Astrocyte (in vitro differentiated cells and primary cell): ENCODE measurements at places on chromosomes 1 and 21. TPM values are rescaled to one million over a fixed set of nuclear protein-coding genes. Genes with fewer than 3 reads are reported as not detected.
A peak's percentile ranks its signal among the peaks of the same experiment; 100 is the strongest.

GRCh38 chr1:181100015-181100905 is 11.8 kb downstream of the IER5 start:
- DNase-seq: no peak

DNA sequence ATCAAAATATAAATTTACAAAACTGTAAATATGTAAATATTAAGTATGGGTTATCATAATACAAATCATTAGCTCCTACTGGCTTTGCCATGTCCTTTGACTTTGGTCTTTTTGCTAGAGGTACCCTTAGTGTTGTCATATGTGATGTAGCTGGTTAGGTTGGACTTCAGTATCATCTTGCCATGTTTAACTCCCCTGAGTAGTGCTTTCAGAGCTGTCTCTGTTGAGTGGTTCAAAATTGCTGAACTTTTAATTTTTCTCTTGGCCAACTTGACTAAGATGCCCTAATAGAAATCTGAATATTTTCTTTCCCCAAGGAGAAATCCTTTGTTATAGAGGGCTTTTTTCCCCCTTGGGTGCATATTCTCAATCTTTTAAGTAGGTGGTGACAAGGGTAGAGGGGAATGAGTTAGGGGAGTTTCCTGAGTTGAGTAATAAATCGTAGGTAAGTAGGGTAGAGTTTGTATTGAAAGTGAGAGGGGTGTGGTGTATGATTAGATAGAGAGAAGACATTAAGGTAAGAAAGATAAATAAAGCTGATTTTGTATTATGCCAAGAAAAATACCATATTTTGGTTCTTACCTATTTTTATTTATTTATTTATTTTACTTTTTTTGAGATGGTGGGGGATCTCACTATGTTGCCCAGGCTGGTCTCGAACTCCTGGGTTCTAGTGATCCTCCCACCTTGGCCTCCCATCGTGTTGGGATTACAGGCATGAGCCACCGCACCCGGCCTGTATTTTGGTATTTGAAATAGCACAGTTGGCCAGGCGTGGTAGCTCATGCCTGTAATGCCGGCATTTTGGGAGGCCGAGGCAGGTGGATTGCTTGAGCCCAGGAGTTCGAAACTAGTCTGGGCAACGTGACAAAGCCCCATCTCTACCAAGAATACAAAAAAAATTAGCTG is 21.8 kb downstream of the RPRD2 start:
- DNase-seq: no peak

DNA sequence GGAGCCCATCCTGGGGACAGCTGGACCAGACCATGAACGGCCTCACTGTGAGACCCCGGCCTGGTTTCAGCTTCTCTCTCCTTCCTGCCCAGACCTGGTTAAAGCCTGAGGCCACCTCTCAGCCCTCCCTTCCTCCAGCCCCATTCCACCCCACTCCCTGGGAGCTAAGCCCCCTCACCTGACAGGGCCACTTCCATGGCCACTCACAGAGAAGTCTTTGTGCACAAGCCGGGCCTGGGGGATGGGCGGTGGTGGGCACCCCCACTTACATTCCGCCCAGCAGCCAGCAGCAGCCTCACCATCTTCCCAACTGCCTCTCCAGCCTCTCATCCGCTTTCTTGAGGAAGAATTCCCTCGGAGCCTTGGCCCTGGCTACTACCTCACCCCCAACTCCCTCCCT is 40.4 kb downstream of the RHBG start:
- DNase-seq: no peak

- no peak for DNase-seq
Measured at GRCh38 chr1:21902026-21903012, 34.8 kb downstream of the HSPG2 start.

Gene PLEKHO1
- 63.0 and 63.7 TPM in 2 replicates for total RNA-seq

DNA sequence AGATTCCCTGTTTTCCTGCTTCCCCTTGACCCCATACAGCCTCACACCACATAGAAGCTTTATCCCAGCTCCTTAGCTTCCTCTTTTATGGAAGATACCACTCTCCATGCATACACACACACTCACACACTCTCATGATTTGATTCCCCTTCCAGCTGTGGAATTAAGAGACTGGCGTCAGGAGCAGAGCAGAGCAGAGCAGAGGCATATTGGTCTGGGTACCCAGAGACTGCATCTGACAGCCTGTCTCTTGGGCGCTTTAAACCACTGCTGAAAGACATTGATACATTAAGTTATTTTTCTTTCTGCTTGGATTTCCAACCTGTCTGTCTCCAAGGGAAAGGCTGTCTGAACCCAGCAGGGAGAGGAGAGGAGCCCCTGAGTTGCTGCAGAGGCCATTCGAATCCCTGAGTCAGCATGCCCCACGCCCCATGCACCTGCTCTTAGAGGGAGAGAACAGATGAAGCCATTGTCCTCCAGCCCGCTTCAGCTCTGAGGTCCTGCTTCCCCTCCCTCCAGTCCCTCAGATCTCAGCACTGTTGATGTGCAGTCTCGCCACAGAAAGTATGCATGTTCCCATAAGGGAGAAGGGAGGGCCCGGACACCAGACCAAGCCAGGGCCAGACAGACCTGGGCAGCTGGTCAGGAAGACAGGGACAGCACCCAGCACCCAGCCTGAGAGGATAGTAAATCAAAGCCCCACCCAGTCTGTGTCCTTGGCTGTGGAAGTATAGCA is 66.7 kb upstream of the GJB5 start:
- DNase-seq: no peak

- DNase-seq: no peak
Measured at GRCh38 chr21:44630440-44630839, 3.5 kb downstream of the KRTAP10-9 start.

GRCh38 chr1:222798116-222798515 is 16.7 kb upstream of the DISP1 start:
- peak; percentile 62 for DNase-seq

Gene PDE9A
- 6.2 and 7.8 TPM in 2 replicates for total RNA-seq

DNA sequence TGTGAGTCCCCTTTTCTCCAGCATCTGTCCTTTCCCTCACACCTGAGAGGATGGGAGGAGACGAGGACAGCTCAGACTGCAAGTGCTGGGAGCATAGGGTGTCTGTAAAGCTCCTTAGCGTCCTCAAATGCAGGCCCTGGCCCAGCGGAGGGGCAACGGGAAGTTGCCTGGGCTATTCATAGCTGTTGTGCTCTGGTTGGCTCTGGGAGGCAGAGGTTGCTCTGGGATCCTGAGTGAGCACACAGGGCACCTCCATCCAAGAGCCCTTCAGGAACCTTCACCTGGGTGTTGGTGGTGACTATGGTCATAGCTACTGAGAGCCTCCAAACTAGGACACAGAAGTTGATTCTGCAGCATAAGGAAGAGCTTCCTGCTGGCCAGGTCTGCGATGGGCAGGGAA is 2.6 kb downstream of the PADI1 start:
- DNase-seq: no peak

DNA sequence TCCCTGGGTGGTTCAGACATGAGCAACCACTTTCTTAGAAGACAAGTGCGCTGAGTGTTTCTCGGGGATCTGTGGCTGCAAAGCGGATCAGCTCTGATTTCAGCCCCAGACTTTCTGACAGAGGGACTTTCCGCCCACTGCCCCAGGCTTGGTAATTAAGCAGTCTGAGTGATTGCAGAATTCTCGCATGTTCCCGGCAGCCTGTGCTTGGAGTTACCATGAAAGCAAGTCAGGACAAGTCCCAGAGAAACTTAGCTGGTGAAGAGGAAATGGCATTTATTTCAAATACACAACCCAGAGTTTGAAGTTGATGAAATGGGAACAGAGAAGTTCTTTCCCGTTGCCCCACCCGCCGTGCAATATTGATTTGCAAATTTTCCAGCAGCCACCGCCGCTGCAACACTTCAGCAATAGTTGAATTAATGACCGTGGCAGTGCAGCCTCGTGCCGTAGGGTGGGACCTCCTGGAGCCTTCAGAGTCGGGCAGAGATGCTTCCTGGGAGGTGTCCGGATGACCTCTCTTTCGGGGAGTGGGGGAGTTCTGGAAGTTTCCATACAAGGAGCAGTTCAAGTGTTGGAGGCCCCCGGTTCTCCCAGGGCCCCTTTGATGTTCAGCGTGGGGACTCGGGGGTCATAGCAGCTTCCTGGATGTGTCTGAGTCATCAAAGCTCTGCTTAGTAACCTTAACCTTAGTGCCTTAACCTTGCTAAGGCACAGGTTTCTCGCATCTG is 134.7 kb downstream of the KAZN start:
- DNase-seq: peak; percentile 47

GRCh38 chr1:18929686-18930085 is 26.8 kb downstream of the IFFO2 start:
- DNase-seq: peak; percentile 87

Gene AMY1C
- not detected in 2 replicates for total RNA-seq

Gene ILDR2
- total RNA-seq: 7.8 and 9.3 TPM in 2 replicates

DNA sequence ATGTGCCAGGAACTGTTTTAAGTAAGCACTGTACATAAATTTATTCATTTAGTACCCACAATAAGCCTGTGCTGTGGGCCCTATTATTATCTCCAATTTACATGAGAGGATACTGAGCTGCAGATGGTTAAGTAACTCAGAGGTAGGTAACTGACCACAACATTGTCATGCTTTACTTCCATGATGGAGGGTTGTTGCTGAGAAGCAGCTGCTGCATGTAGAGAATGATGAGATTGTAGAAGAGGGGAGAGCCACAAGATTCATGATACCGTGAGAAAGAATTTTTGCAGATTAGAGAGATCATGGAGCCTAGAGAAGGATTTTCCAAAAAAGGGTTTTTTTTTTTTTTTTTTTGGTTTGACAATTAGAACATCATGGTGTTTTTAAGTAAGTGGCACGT is 313.1 kb downstream of the PTBP2 start:
- DNase-seq: peak; percentile 34

Gene IL22RA1
- total RNA-seq: not detected in 2 replicates

GRCh38 chr1:99516141-99516540 is 129.8 kb upstream of the PALMD start:
- DNase-seq: no peak

- DNase-seq: no peak
Measured at GRCh38 chr1:203302894-203303293, 2.4 kb upstream of the BTG2 start.

Gene SPRR1B
- 0.39 and 0.50 TPM in 2 replicates for total RNA-seq

- peak; percentile 61 for DNase-seq
Measured at GRCh38 chr1:52141513-52142219, at the start of gene ZFYVE9. Gene ZFYVE9, plus strand, starts transcription at chr1:52142089. Its CDS starts 91,118 bp downstream, at chr1:52233207.

- DNase-seq: no peak
Measured at GRCh38 chr1:202101184-202101583, 21.5 kb upstream of the GPR37L1 start.

- DNase-seq: no peak
Measured at GRCh38 chr21:44521928-44522752, 17.9 kb downstream of the KRTAP10-1 start.

Gene NPPB
- 333 and 449 TPM in 2 replicates for total RNA-seq

- DNase-seq: peak; percentile 71
Measured at GRCh38 chr1:198272492-198272891, 115.7 kb downstream of the NEK7 start.

- no peak for DNase-seq
Measured at GRCh38 chr1:88014131-88014530, 669.9 kb upstream of the PKN2 start.

- no peak for DNase-seq
Measured at GRCh38 chr1:47751193-47751592, 246.0 kb downstream of the TRABD2B start.

GRCh38 chr21:30491963-30492428 is at the start of gene KRTAP19-3:
Gene KRTAP19-3, minus strand, starts transcription at chr21:30492013. Its CDS starts 56 bp downstream, at chr21:30491957.
- no peak for DNase-seq

Gene SH2D5
- 4.0 and 5.9 TPM in 2 replicates for total RNA-seq

Gene PSEN2
- 8.9 and 12.4 TPM in 2 replicates for total RNA-seq

DNA sequence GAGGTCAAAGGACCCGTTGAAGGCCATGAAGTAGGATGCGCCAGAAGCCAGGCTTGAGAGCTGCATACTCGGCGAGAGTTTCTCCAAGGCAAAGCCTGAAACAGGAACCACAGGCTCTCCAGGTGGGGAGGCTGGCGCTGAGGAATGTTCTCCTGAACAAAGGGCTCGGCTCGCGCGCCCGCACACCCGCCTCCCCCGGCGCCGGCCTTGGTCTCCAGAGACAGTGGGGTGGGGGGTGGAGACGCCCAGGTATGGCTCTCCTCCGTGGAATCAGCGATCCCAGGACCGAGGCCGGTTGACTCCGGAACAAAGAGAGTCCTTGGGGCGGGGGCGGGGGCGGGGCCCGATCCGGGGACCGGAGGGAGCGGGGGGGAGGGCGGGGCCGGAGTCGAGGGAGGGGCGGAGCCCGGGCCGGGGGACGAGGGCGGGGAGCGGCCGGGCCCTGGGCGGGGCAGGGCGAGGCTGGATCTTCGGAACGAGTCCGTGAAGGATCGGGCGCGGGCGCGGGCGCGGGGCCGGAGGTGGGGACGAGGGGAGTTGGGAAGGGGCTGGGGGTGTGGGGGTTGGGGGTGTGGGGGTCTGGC is 85.0 kb downstream of the NKAIN1 start:
- peak; percentile 41 for DNase-seq

DNA sequence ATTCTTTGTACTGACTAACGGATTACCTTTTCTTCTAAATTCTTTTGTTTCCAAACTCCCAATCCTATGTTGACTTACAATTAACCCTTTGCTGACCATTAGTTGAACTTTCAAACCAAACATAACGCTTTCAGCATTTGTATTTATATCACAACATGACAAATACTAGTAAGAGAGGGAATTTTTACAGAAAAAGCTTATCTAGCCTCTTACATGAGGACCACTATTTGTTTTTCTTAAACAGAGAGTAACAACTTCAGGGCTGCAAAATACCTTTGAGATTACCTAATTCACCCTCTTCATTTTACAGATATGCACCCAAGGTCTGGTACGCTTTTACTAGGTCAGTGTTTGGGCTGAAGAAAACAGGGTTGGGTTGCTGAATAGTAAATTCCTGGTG is 45.0 kb upstream of the CXADR start:
- peak; percentile 47 for DNase-seq

DNA sequence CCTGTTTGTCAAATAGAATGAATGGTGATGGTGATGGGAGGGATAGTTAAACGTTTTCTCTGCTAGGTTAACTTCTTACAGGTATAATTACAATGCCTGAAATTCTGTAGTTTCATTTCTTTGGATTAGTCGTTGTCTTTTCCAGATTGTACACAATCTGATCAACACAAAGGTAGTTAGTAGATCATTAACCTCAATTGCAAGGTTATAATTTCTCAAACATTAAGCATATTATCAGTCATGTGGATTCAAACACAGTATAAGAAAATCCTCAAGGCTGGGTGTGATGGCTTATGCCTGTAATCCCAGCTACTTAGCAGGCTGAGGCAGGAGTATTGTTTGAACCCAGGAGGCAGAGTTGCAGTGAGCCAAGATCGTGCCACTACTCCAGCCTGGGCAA is 20.6 kb downstream of the SYNC start:
- DNase-seq: no peak

- DNase-seq: peak; percentile 83
Measured at GRCh38 chr1:21174654-21175323, 1.9 kb downstream of the EIF4G3 start.

GRCh38 chr1:32627596-32628162 is 22.7 kb downstream of the ZBTB8OS start:
- DNase-seq: no peak

DNA sequence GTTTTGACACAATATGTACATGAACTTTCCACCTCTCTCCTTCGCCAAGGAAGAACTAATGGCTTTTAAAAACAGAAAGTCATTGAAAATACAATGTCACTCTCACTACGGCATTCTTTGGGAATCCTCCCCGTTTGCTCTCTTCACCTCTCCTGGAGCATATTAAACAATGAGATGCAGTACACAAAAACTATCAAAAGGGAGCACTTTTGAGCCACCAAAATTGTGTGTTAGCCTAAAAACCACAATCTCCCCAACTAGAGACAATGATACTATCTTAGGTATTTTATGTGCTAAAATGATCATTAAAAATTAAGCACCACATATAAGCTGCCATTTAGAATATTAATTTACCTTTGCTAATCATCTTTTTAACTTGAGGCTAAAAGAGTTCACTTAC is 425.5 kb downstream of the KCTD3 start:
- no peak for DNase-seq
